ENCODE measurements at places on chromosomes 1 and 21.
A peak's percentile ranks its signal among the peaks of the same experiment; 100 is the strongest.

DNA sequence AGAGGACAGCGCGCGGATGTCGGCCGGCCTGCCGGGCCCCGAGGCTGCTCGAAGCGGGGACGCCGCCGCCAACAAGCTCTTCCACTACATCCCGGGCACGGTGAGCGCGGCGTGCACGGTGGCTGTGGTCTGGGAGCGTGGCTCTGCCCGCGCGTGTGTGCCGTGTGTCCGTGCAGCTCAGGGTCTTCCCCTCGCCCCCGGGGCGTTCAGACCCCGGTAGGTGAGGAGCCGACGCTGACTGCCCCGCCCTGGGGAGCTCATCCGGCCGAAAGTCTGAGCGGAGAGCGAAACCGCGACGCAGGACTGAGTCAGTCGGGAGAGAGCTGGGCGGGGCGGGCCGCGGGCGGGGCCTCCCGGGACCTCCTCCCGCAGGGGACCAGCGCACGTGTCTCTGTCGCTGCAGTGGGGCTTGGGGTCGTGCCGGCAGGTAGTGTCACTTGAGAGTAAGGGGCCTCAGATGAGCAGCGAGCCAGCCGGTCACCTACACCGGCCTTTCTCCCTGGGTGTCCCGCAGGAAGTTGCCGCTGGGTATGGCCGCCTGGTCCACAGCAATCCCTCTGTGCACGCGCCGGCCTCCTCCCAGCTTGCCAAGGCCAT lies 520 bp downstream of the PLEKHN1 start:
- DNase-seq: peak; percentile 58

- peak; percentile 72 for DNase-seq
Observed at GRCh38 chr21:27581168-27581567, 614.3 kb upstream of the ADAMTS5 start.

DNA sequence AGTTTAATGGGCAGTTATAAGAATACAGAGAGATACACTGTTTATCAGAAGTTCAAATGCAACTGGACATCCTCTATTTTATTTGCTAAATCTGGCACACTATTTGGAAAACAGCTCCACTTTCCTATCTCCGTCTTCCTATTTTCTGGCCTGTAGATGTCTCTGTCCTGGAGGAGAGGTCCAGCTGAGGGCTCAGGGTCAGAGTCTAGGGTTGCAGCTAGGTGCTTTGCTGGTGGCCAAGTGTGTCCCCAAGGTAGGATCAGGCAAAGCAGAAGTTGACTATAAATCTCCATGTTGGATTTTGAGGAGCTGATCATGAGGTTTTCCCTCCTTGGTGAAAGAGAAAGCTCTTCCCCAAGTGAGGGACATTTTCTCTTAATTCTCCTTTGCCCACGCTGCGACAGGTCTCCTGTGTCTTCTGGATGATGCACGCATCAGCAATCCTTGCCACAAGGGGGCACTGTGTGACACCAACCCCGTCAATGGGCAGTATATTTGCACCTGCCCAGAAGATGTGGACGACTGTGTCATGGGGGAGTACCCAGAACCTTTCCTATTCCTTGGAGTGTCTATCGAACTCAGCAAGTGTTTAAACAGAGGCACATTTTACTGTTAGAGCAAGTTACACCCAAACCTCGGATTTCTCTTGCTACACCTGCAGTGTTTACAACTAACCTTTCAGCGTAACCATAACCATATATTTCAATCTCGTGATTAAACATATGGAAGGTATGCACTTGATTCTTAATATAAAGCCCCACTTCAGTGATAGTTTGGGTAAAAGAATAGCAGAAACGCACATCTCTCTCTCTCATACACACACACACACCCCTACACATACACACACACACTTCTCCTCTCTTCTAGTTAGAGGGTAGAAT lies 10.2 kb downstream of the ADAM30 start:
- DNase-seq: no peak

DNA sequence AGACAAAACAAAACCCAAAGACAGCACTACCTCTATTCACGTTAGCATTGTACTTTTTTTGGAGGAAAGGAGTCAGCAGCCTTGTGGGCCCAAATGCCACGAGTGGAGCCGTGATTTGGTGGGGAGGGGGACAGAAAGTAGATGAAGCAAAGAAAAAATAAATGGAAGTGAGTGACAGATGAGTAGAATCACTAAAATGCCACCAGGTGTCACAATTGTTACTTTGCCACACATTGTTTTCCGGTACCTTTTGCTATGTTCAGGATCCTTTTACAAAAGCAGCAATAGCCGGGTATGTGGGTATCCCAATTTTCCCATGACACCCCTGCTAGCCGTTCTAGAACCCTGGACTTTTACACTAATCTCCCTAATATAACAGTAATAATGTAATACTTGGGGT lies 85.0 kb upstream of the AK4 start:
- no peak for DNase-seq

GRCh38 chr1:206766251-206766856 lies 4.2 kb upstream of the IL19 start:
- peak; percentile 42 for DNase-seq

GRCh38 chr1:997713-997992 lies 2.2 kb downstream of the HES4 start:
- DNase-seq: no peak

GRCh38 chr1:223312705-223313414 lies 51.1 kb downstream of the SUSD4 start:
- DNase-seq: no peak

GRCh38 chr1:27542463-27543273 lies 52.7 kb upstream of the WASF2 start:
- peak; percentile 43 for DNase-seq

- no peak for DNase-seq
Observed at GRCh38 chr1:79150576-79150975, 144.0 kb upstream of the ADGRL4 start.

GRCh38 chr1:226132728-226133503 lies 53.6 kb downstream of the ACBD3 start:
- DNase-seq: no peak
